ENCODE measurements at places on chromosomes 3 and 15.

- no peak for DNase-seq
Measured at GRCh38 chr15:95365511-95366107, 964.9 kb upstream of the NR2F2 start.

DNA sequence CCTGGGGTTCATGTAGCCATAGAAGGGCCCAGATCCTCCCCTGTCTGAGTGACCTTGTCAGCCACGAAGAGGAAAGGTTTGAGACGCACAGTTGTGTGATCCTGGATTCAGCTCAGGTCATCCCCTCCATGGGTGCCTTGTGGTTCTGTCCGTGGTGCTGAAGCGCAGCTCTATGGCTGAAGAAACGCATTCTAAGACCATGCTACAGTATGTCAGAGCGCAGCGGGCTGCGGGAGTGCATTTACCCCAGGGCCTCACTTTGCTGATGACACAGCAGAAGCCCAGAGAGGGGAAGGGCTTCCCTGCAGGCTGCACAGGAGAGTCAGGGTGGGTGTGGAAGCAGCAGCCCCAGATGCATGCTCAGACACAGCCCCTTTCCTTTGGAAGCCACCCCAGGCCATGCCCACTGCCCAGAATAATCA, 68.8 kb upstream of the IQSEC1 start:
- DNase-seq, result peak; percentile 25

DNA sequence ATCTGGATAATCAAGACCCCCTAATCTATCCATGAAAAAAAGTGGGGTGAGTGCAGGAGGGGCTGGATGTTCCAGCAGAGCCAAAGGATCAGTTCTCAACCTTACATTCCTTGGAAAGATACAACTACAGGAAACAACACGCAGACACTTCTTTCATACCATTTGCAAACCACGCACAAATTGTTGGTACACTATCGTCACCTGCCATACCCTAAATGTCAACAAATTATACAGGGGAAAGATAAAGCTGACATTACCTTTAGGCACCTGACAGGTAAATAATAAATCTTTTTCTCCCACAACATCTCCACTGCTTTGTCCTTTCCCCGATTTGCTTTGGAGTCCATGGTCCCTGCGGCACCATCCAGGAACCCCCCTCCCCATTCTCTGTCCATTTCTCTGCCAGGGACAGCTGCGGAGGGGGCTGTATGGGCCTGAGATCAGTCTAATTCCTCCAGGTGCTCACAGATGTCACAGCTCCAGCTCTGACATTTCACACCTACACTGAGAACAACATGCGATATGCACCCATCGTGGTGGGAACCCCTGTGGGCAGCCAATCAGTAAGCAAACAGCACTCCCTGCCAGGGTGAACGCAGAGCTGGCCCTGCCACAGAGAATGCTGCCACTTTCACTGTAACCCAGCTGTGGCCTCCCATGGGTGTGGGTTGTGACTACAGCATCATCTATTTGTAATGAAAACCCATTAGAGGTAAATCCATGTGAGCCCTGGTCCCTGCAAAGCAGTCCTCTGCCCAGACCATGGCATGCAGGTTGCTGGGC, 37.7 kb upstream of the BCL2L10 start:
- DNase-seq, result no peak

DNA sequence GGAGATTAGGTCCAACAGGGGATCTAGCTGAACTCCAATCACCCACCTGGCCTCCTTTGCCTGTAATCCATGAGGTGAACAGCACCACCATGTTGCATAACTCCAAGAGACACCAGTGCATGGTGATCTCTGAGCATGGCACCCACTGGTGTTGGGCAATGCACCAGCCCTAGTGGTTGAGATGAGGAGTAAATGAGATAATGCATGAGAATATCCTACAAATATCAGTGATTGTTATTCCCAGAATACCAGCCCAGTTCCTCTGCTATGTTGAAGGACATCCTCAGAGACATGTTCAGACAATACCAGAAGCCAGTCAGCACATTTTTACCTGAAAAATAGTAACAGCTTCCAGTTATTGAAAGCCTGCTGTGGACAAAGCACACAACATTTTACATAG, 14.7 kb downstream of the GALNT15 start:
- no peak for DNase-seq

DNA sequence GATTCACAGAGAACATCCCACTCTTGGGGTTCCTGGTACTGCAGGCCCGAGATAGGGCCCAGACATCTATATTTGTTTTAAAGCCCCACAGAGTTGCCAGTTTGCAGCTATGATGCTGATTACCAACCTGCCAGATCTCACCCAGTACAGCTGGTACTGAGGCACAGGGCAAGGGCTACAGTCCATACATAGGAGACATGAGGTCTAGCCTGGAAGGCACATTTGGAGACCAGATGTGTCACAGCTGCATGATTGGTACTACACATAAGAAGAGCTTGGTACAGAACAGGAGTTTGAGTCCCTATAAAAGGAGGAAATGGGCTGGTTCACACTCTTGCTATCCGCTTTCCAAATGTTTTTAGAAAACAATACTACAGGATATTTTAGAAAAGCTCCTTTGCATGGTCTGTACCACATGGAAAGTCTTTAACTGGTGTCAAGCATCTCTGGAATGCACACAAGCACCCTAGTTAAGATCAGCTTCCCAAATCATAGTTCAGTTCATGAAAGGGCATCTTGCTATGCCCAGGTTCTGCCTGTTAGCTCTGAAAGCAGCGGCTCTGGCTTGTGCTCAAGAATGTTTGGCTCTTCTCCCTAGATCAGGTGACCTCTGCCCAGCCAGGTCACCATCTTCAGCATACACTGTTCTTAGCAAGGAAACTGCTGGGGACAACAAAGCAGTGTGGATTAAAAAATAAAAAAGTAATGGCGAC, 20.6 kb downstream of the MTMR14 start:
- no peak for DNase-seq

GRCh38 chr3:1251282-1252060, 158.6 kb downstream of the CNTN6 start:
- DNase-seq, result peak; percentile 61

DNA sequence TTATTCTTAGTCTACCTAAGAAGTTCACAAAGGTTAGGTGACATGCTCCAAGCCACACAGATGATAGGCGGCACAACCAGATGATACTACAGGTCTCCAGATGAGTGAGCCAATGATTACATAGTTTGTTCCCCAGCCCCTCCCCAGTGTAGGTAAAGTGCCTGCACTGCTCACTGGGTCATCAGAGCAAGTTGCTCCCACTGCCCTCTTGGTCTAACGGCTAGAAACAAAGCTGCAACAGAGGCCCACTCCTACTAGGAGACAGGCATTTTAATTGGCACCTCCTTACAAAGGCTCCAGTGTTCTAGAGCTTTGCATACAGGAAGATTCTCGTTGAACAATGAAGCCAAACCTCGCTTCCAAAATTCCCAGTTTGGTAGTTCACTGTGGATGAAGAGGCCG, 47.3 kb downstream of the TMEM44 start:
- no peak for DNase-seq

- DNase-seq, result no peak
Measured at GRCh38 chr3:40308725-40309417, 636 bp upstream of the EIF1B start.

GRCh38 chr3:143812481-143812880, 35.8 kb downstream of the SLC9A9 start:
- DNase-seq, result no peak

GRCh38 chr3:46680298-46680826, 13.1 kb downstream of the ALS2CL start:
- DNase-seq, result no peak

- no peak for DNase-seq
Measured at GRCh38 chr15:84822653-84823281, 5.6 kb downstream of the ALPK3 start.

DNA sequence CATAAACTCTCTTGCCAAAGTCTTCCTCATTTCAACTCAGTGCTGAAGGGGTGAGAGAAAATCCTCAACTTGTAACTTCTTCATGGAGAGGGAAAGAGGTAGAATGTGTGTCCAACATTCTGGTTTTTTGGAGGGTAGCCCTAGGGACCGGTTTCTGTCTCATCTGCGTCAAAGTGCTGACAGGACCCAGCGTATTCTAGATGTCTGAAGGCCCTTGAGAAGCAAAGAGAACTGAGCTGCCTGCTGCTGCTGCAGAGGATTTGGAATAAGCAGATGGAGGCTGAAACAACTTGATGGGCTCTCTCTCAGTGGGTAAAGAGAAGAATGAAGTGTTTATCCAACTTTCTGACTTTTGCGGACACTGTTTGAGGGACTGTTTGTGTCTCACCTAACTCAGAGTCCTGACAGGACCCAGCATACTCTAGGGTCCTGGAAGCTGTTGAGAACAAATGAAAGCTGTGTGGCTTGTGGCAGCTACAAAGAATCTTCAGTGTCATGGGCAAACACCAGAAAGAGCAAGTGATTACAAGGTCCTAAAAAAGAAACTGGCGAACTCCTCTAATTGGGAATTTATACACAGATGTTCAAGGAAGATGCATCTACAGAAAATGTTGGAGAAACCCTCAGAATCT, 174.4 kb downstream of the SI start:
- no peak for DNase-seq

- no peak for DNase-seq
Measured at GRCh38 chr15:92502930-92503857, 109.5 kb downstream of the ST8SIA2 start.

DNA sequence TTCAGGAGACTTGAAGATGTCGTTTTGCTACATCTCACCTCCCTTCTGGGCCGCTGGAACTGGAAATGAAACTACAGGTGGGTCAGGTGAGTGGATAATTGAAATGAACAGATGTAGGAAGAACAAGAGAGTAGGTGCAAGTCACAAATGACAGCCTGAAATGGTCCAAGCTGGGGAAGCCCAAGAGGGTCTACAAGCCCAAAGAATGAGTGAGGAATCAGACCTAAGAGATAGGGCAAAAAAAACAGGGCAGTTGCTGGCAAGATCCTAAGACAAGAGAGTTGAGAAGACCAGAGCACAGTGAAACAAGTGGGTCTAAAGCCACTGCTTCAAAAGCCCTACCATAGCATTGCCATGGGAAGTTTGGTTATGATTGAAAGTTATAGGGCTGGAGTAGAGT, 67.4 kb upstream of the SNRK start:
- no peak for DNase-seq

GRCh38 chr3:143668924-143669790, 179.1 kb downstream of the SLC9A9 start:
- no peak for DNase-seq

- DNase-seq, result peak; percentile 38
Measured at GRCh38 chr3:58173669-58174398, 36.9 kb downstream of the DNASE1L3 start.

DNA sequence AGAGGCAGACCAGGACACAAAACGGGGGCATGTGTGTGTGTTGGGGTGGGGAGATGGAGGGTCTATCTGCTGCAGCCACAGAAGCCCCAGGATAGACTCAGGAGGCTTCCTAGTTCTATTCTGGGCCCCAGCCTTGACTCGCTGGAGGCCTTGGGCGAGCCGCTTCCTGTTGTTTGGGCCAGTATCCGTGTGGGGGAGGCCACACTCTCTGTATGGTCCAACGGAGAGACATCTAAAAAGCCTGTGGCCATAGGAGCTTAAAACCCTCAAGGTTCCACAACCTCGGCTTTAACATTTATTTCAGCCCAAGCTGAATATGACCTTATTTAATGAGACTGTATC, 32.8 kb downstream of the POC1A start:
- DNase-seq, result peak; percentile 20

DNA sequence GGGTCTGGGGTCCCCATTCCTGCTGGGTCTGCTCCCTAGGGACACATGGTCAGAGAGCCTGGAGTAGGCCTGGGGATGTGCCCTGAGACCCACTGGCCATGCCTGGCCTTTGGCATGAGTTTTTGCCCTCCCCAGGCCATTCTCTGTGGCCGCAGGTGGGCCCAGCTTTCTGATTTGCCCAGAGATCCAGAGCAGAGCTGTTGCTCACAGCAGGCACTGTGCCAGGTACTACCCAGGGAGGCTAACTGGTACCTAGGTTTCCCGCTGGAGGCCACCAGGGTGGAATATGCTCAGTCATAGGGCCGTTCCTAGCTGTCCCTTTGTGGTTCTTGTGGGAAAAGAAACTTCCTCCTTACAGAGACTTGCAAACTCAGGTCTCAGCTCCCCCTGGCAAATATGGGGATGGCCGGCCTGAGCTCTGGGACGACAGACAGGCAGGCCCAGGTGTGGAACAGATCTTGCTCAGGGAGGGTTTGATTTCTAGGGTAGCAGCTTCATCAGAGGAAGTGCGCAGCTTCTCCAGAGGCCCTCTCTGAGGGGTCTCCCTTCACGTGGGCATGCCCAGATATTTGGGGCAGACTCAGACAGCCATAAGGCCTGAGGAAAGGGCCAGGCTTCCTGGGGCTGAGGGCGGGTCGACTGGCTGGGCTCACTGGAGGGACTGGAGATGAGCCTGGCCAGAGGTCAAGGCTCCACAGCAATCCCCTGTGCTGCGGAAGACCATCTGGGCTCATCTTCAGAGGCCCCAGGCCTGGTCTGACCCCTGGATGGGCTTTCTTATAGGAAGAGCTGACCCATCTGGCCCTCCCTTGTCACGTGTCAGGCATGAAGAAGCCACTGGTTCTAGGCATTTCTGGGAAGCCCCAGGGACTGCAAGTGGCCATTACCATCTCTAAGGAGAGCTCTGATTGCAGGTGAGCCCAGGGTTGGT, 28.0 kb downstream of the ACAA1 start:
- DNase-seq, result no peak

- no peak for DNase-seq
Measured at GRCh38 chr3:66497985-66498671, 2.7 kb downstream of the LRIG1 start.

DNA sequence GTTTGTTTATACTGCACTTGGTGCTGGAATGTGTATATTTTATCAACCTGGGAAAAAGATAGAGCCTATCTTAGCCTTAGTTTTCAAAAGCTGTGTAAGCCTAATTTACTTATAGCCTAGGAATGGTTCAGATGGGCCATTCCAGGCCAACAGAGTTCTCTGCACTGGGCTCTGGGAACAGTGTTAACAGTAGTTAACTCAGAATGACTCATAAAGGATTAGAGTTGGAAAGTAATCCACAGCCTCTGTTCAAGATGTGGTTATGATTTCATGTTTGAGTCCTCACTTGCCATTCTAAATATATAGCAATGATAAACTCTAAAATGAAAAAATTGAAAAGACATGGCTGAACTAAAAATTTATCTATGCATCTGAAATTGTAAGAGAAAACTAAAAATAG, 22.6 kb upstream of the PEX5L start:
- peak; percentile 51 for DNase-seq

GRCh38 chr3:175288621-175289020, 429.5 kb downstream of the NAALADL2 start:
- DNase-seq, result peak; percentile 53

GRCh38 chr3:172102123-172102882, 62.9 kb downstream of the FNDC3B start:
- no peak for DNase-seq

DNA sequence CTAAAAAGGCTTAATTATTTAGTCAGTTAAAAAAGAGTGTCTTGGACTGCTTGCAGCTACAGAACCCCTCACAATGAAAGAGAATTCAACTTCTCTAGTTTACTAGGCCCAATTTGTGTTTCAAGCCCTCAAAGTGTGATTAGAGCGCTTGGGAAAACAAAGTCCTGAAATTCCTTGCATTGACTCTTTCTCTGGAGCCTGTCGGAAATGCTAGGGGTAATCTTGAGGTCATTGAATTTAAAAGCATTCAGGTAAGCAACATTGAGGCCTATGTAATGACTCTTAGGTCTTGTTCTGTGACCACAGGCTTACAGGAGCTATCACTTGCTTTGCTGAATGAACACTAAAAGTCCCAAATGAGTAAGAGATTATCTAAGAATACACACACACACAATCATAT, 186.0 kb downstream of the NLGN1 start:
- no peak for DNase-seq
